Activated CD4-positive, alpha-beta T cell treated with anti-CD3 and anti-CD28 coated beads, Interleukin-2, amount 10 ng/mL, durations not matched to agents 24 days and 14 days (primary cell): ENCODE measurements at places on chromosomes 7 and 10. TPM values are rescaled to one million over a fixed set of nuclear protein-coding genes. Genes with fewer than 3 reads are reported as not detected.

The INHBA gene
- 1.2 and 1.9 TPM in 2 replicates for total RNA-seq

The LRRC4 gene
- 2.2 and 5.7 TPM in 2 replicates for total RNA-seq

The OR2A42 gene
- not detected in 2 replicates for total RNA-seq

The SPDYE16 gene
- 0.47 TPM in 1 of 2 replicates, not detected in the other for total RNA-seq

GRCh38 chr10:88765816-88766215, 6.0 kb downstream of the LIPN start:
- peaks cover 47% of the 10 kb centered on the region for H3K27me3 ChIP-seq
- no peak overlapping the region for H3K27ac ChIP-seq
- H3K36me3 ChIP-seq = no peaks in the 10 kb centered on the region

DNA sequence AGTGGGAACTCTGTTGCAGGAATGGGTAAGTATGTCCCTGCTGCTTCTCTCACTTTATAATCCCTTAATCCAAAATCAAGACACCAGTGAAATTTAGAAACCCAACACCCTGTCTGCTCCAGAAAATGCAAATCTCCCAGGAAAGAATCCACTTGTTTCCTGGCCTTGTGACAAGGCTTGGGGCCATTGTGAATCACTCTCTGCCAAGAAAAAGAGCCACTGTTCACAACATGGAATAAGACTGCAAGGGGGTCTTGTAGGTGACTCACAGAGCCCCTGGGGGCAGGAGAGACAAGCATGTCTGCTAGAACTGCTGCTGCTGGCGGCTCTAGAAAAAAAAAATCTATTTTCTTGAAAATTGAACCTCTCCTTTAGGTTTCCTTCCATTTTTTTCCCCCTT, 191.2 kb downstream of the SORCS1 start:
- H3K36me3 ChIP-seq = no peaks in the 10 kb centered on the region
- no peaks in the 10 kb centered on the region for H3K4me1 ChIP-seq
- H3K4me3 ChIP-seq = no peak overlapping the region
- no peak overlapping the region for H3K27ac ChIP-seq
- DNase-seq = no peak

DNA sequence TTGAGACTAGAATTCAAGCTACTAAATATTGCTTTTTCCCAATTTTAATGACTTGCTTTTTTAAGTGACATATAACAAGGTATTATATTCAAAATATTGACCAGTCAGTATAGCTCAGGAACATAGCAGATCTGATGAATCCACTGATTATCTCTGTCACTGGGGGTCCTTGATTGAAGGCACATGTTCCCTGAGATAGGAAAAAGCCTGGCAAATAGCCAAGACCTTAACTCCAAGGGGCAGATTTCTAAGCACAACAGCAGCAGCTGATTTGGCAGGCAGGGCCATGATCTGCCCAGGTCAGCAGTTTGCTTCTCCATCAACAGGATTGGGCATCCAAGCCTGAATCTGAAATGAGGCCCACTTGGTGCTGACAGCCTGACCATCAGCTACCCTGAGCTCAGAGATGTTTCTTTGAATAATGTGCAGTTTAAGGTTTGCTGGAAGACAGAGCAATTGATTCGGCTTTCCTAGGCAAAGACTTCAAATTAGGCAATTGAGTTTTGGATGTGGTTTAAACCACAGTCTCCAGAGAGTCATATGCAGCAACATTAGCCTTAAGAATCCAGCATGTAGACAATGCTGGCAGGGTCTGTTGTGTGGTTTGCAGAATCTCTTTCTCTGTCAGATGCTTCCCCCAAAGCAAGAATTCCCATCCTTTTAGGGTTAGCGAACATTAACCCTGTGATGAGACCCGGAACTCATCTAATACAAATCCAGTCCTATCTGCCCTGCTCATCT, 352.6 kb downstream of the ADRA2A start:
- H3K27ac ChIP-seq = no peak overlapping the region
- no peak overlapping the region for H3K4me3 ChIP-seq
- DNase-seq = no peak
- H3K27me3 ChIP-seq = no peaks in the 10 kb centered on the region
- no peaks in the 10 kb centered on the region for H3K4me1 ChIP-seq

- H3K4me3 ChIP-seq = no peak overlapping the region
- H3K27me3 ChIP-seq = peaks cover 3% of the 10 kb centered on the region
- H3K4me1 ChIP-seq = peaks cover 13% of the 10 kb centered on the region
- H3K27ac ChIP-seq = no peak overlapping the region
- peaks cover 4% of the 10 kb centered on the region for H3K36me3 ChIP-seq
These were observed 82.6 kb downstream of the CPEB3 start for GRCh38 chr10:92208157-92208720.
